AG08395 (cell line): ENCODE measurements at places on chromosomes 6 and 20.

GRCh38 chr6:282867-283416 lies 9.3 kb upstream of the DUSP22 start:
- DNase-seq, result no peak

- no peak for DNase-seq
These were observed 407.1 kb downstream of the GRIK2 start for GRCh38 chr6:101800598-101800997.

DNA sequence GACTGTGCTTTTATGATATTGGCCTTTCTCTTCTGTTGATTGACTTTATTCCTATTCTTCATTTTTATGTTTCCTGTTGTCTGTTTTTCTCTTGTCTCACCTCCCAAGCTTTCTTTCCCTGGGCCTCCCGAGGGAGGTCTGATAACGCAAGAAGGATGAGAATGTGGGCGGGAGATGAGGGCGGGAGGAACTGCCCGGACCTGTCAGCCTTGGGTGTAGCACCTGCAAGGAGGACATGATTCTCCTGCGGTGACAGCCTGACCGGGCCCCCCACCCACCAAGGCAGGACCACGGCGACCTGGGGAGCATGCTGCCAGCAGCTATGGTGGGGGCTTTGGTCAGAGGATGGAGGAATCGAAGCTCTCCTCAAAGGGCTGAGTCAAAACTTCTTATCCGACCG lies 86.9 kb downstream of the PLEKHG1 start:
- no peak for DNase-seq

DNA sequence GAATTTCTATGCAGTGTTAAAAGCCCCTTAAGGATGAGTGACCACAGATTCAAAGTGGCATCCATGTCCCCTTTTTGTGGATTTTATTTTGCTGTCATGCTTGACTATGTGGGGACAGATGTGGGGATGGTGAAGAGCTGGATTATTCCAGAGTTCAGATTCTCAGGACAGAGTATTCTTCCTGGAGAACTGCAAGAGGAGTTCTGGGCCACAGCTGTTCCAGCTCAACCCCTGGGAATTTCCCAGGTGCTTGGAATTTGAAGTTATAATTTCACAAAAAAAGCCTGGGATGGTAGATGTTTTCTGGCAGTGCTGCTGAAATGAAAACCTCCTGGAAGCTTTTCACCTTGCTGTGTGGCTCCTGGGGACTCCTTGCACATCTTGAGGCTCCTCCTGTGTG lies 671.8 kb upstream of the MARCKS start:
- DNase-seq, result no peak

DNA sequence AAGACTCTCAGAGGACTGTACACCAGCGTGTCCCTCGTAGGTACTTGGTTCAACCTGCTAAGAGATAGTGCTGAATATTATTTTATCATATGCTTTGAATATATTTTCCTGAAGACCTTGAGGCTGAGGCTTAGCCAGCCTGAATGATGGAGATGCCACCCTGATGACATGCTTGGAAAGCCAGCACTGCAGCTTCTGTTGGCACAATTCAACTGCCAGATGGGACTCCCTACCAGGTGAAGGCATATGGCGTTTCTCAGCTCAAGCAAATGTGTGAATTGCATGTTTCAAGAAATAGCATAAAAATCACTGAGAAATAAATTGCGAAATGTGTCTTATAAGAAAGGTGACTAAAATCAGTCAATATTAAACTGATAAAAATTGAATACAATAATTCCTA lies 228.1 kb upstream of the CST7 start:
- no peak for DNase-seq

DNA sequence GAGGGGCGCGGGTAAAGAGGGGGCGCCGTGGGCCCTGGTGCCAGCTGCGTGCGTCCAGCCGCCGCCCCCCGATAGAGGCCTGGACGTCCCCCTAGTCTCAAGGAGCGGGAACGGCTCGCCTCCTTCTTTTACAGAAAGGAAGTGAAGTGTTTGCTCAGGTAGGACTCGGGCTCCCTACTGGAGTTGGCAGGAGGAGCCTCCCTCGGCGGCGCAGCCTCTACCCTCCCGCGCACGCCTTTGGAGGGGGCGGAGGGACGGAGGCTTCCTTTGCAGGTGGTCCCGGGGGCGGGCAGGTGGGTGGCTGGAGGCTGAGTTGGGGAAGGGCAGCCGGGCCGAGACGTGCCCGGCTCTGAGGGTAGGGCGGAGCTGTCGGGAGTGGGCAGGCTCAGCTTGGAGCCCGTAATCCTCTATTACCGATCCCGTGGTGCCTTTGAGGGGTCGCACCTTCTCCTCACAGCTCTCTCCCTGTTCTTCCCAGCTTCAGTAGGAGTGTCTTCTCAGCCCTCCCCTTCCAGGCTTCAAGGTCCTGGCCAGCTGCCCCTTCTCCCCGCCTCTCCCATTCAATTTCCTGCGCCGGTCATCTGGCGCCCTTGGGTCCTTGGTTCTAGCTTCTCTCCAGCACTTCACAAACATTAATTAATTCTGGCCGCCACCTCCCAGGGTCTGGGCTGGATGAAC lies 728 bp downstream of the ITPR3 start:
- peak; percentile 51 for DNase-seq

DNA sequence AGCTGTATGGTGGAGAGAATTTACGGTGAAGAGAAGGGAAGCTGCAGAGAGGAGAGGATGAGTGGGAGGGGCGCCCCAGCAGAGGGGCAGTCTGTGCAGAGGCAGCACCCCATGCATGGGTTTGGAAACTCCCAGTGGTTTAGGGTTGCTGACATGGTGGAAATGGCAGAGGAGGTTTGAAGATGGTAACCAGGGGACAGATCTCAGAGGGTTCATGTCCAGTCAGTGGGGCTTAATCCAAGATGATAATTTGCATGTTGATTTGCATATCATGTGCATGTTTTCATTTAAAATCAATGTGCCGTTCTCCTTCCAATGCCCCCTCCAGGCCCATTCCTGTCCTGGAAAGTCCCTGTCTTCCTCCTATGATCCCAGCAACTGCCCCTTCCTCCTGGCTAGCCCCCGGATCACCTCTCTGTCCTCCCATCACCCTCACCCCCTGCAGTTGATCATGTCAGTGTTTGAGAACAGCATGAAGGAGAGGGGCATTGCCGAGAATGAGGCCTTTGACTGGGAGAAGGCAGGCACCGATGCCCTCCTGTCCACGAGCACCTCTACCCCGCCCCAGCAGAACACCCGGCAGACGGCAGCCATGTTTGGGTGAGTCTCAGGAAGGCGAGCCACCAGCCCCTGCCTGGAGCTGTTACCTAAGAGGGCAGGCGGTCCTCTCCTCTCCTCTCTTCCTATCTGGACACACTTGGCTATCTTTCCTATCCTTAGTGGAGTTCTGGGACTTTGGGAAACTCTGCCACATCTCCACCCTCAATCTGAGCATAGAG lies 14.3 kb downstream of the TTBK1 start:
- no peak for DNase-seq

DNA sequence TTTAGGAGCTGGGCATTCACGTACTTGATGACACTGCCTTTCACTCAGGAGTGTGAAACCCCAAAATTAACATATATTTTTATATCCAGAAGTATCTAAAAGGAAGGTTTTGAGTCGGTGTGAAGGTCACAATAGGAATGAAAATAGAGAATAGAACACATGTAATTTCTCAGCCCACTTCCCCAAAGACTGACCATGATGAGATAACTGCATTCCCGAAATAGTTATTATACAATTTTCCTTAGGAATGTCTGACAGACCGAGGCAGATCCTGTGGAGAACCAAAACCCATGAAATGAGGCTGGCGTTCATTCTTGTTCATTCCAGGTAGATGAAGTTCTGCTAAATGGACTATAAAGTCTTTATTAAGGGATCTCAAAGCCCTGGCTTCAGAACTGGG lies 10.3 kb downstream of the NSFL1C start:
- DNase-seq, result no peak

- DNase-seq, result peak; percentile 77
These were observed 174.1 kb downstream of the BMP7 start for GRCh38 chr20:57092112-57092899.

DNA sequence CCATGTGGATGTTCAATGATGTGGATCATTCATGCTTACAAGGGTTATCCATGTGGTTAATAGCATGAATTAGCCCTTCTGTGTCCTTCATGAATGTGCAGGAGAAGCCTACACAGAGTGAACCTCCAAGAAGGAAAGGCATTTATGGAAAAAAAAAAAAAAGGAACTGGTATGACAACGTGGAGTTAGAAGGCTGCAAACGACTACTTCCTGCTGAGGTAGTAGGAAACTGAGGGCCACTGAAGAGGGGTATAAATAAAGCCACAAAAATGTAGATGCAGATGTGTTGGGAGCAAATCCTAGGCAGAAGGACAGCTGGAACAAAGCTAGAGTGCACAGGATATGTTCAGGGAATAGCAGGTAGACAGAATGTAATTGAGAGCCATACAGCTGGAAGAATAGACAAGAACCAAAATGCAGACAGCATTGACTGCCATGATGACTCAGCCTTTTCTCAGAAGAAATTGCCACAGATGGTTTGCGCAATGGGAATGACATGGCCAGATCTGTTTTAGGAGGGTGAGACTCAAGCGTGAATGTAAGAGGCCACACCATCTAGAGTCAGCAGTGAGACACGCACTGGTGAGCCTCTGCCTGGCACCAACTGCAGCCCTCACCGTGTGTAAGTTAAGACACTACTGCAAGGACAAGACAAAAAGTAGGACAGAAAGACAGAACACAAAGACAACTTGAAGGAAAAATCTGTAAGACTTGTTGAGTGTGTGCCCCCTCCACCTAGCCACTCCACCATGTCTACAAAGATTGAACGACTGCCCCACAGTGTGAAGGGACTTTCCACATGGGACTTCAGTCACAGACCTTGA lies 79.8 kb downstream of the KIF13A start:
- DNase-seq, result peak; percentile 92

DNA sequence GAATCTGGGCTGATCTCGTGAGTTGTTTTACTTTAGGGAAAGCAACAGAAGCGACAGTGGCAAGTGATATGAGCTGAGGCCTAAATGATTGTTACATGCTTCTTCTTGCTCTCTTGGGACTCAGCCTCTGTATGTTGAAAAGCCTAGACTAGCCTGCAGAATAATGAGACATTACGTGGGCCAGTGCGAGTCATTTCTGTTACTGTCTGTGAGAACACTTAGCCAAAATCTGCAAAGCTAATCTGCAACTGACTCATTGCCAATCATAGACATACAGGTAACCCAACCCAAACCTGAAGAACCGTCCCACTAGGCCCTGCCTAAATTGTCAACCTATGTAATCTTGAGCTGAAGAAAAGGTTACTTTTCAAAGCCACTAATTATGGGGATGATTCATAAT lies 77.4 kb upstream of the F13A1 start:
- no peak for DNase-seq

DNA sequence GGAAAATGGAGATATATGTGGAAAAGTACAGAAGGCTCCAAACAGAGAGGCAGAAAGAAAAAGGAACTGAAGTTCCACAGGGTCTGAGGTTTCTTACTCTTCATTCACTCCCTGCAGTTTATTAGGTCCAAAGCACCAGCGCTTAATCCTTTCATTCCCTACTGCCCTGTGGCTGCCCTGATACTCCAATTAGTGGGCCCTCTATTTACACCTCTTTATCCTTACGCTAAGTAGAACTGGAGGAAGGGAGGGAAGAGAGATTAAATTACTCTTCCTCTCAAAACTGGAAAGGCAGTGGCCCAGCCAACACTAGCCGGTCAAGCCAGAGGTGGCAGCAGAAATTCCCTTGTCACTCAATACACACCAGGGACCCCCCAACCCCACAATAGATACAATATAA lies 20.4 kb downstream of the TRERF1 start:
- DNase-seq, result no peak

- DNase-seq, result peak; percentile 8
These were observed 20.6 kb downstream of the SLC2A12 start for GRCh38 chr6:134031696-134032255.

GRCh38 chr6:88361754-88362153 lies 195.6 kb upstream of the CNR1 start:
- no peak for DNase-seq

DNA sequence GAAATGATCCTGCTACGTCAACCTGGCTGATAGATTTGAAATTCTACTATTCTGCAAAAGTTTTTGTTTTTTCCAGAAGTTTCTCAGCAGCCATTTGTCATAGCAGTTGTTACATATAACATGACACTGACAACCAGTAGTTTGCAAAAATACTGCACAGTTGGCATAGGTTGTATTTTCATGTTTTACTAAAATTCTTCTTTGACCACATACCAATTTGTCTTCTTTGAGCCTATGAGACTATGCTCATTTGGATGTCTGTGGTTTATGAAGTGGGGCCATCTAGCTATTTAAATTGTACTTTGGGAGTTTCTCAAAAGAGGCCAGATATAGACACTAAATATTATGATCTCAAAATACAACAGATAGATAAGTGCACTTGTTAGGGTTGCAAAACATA lies 104.9 kb upstream of the PREP start:
- peak; percentile 45 for DNase-seq

DNA sequence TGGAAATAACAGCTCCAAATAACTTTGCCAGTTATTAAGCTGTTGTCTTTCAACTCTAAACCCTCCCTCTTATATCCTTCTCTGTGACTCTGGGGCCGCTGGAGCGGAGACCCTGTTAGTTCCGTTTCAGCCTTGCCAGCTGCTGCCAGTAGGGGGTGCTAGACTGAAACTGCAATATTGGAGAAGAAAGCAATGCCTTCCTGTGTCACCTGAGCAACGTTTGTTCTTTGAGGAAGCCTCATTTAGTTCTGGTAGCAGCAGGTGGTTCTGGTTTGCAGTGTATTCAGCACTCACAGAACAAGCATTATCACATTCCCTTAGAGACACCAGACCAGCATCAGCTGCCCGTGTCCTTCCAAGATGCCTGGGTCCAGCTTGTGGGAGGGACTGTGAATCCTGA lies 22.9 kb upstream of the JAG1 start:
- DNase-seq, result no peak

DNA sequence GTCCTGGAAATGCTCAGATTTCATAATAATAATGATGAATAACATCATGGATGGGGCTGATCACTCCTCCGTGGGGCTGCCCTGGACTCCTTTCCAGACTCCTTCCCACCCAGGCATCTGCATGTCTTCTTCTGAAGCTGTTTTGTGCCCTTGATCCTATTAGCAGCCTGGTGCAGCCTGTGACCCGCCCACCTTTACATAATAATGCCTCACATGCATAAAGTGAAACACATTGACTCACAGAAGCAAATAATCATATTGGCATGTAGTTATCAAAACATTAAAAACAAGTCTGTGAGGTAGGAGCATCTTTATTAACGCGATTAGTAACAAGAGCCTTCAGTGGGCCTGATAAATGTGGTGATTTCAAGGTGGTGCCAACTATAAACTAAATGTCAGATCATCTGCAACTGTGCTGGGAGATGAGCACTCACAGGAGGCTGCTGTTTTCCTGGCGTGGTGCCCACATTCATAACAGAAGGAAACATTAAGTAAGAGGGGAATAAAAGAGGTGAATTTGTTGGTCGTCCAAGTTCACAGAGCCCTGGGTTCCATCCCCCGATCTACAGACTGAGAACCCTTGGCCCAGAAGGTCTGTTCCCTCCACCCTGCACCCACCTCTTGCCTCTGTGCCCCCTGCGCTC lies 344.7 kb downstream of the CDH4 start:
- DNase-seq, result no peak

- DNase-seq, result no peak
These were observed 427.2 kb downstream of the RFPL4B start for GRCh38 chr6:112774319-112774718.
